Fibroblast of skin of left biceps (primary cell): ENCODE measurements at places on chromosomes 2 and 18.

DNA sequence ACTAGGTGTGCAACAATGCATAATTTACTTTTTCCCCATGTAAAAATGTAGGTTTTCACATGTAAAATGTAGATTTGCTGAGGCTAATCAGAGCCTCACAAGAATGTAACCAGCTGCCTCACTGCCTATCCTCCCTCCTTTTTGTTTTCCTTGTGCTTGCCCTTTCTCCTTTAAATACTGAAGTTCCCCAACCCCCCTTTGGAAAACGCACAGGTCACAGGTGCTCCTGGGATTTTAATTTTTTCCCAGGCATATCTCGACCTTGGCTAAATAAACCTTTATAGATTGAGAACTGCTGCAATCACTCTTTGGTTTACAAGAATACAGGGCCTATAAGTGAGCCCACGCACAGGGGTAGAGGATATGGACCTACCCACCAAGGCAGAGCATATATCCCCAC is 77.2 kb upstream of the TTN start:
- no peak for DNase-seq

DNA sequence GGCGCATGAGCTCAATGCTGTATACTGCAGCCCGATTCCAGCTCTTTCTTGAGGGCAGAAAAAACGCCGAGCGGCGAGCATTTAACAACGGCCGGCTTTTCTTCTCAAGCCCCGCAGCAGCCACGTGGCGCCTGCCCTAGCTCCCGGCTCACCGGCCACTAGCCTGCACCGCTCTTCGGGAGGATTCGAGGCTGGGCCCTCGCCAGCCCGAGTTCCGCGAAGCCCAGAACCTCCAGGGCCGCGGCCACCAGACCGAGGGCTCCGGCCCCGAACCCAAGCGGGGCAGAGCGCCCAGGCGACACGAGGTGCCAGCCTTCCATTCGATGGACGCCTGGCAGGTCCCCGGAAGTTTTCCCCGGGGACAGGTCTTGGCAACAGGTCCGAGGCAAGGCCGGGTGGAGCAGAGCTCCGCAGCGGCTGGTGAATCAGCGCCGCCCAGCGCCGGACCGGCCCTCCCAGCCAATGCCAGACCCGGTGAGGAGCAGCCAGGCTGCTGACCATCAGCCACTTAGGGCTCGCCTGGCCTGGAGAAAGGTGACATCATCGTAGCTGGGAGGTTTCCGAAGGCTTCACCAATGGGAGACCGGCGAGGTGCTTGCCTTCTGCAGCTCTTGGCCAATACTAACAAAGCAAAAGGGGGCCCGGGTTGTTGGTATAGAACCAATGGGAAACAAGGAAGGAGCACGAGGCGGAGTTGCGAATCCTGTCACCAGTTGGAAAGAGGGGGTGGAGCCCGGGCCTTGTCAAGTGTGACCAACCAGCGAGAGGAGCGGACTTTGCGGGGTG is 552 bp upstream of the MXD1 start:
- DNase-seq, result peak; percentile 100

DNA sequence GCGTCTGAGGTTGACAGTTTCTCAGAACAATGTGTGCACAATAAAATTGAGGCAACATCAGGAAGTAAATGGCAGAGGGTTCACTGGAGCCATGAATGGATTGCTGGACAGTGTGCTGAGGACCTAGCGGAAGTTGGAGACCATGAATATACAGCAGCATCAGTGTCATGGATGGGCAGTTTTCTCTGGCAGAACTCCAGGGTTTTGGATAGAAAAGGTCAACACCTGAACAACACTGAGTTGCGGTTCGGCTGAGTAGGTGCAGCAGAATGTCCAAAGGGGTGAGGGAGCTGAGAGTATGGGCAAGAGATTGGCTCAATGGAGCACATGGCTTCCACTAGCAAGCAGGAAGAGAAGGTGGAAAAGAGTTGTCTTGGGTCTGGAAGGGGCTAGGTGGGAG is 73.7 kb downstream of the DNER start:
- DNase-seq, result no peak

DNA sequence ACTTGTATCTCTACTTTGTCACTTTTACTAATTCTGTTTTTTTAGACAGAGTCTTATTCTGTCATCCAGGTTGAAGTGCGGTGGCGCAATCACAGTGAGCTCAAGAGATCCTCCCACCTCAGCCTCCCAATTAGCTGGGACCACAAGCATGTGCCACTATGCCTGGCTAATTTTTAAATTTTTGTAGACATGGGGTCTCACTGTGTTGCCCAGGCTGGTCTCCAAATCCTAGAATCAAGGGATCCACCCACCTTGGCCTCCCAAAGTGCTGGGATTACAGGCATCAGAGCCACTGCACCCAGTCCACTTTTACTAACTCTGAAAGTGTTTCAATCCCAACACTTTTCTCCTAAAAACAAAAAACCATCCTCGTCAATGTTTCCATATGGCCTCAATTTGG is 94.9 kb downstream of the MALT1 start:
- DNase-seq, result no peak

DNA sequence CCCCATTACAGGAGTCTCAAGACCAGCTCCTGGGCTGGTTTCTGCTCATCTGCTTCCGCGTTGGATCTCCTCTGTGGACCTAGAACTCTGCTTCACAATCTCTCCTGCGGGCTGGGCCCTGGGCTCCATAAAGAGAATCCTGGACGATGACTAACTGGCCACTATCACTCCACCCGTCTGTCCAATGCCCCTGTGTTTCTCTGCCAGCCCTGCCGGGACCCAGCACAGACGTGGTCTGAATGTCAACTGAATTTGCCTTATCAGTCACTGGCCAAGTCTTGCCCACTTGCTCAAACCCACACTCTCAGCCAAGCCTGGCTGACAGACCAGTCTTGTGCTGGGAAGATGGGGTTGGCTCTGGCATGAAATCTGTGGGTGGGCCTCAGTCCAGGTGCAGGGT is 17.4 kb downstream of the KIF3C start:
- DNase-seq, result no peak

GRCh38 chr2:63425606-63426005 is 162.7 kb downstream of the WDPCP start:
- no peak for DNase-seq

DNA sequence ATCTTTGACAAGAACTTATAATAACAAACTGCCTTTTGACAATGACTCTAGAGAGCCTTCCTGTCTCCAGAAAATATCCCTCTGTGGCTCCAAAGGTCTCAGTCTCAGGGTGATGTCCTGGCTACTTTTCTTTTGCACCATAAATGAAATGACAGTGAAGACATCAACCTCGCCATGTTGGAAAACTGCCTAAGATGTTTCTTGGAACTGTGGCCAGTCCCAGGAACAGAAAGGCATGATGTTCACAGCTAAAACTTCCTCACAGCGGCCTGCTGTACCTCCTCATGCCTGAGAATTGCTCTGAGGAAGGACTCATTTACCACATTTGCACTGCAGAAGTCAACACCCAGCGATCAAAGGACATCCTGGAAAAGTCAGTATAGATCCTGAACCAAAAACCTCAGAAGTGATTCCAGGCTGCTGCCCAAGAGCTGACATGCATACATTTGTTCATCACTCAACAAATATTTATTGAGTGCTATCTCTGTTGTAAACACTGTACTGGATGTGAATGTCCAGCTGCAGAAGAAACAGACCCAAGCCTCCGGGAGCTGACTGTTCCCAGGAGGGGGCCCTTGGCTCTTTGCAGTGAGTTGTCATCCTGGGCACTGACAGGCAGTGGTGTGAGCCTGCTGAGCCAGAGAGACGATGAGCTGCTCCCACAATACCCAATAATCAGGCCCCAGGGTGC is 64.3 kb upstream of the ACSL3 start:
- no peak for DNase-seq

DNA sequence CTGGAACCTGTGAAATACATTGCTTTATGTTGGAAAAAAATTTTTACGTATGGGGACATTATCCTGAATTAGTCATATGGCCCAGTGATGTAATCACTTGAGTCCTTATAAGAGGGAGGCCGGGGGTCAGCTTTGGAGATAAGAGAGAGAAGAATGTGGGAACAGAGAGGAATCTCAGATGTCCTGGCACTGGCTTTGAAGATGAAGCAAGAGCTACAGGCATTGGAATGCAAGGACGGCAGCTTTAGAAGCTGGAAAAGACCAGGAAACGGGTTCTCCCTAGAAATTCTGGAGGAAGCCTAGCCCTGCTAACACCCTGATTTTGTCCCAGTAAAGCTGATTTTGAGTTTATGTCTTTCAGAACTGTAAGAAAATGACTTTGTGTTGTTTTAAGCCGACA is 1129.9 kb upstream of the GYPC start:
- no peak for DNase-seq

DNA sequence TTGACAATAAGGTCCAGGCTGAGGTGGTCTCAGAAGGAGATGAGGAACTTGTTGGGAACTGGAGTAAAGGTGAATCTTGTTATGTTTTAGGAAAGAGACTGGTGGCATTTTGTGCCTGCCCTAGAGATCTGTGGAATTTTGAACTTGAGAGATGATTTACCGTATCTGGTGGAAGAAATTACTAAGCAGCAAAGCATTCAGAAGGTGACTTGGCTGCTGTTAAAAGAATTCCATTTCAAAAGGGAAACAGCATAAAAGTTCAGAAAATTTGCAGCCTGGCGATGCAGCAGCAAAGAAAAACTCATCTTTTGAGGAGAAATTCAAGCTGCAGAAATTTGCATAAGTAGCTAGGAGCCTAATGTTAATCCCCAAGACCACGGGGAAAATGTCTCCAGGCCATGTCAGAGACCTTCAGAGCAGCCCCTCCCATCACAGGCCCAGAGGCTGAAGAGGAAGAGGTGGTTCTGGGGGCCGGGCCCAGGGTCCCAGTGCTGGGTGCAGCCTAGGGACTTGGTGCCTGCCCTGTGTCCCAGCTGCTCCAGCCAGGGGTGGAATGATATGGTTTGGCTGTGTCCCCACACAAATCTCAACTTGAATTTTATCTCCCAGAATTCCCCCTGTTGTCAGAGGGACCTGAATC is 73.5 kb downstream of the FIGN start:
- DNase-seq, result no peak

GRCh38 chr18:55323051-55323994 is 264.7 kb downstream of the TCF4 start:
- DNase-seq, result no peak

GRCh38 chr2:179098080-179098689 is 48.2 kb upstream of the CCDC141 start:
- no peak for DNase-seq

GRCh38 chr2:196376984-196377877 is 205.9 kb upstream of the STK17B start:
- DNase-seq, result no peak

DNA sequence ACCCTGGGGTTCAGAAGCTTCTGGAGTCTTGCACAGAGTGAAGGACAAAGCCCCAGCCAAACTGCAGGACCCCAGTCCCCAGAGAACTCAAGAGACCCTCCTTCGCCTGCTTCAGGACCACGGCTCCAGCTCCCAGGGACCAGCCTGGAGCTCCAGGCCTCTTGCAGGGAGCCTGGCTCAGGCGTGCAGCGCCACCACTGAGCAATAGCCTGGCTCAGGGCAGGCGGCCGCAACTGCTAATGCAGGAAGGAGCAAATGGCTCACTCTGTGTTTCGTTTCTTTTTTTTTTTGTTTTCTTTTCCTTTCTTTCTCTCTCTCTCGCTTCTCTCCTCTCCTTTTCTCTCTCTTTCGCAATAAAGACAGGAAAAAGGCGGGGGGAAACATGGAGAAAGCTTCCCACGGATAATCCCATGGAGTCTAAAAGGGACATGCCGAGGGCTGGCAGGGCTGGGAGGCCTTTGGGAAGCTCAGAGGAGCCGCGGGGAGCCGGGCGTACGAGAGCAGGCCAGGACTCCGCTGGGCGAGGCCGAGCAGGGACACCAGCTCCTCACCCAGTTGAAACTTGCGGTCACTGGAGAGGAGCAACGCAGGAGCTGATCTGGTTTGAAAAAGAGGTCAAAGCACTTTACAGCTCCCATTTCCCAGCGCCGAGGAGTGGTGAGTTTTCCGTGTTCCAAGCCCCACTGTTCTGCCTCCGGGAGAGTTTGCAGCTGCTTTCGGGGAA is 244.8 kb downstream of the TWIST2 start:
- DNase-seq, result no peak

DNA sequence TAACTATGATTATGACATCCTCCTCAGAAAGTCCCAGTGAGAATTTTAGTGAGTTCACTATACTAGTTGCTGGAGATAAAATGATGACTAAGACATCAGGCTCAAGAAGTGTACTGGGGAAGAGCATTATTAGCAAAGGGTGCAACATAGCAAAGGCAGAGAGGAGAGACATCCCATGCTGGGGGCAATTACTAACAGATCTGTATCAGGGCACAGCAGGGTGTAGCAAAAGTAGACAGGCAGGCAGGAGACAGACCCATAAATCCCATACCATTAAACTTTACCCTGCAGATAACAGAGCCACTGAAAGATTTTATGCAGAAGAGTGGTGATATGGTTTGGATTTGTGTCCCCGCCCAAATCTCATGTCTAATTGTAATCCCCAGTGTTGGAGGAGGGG is 161.7 kb downstream of the SP3 start:
- DNase-seq, result no peak

DNA sequence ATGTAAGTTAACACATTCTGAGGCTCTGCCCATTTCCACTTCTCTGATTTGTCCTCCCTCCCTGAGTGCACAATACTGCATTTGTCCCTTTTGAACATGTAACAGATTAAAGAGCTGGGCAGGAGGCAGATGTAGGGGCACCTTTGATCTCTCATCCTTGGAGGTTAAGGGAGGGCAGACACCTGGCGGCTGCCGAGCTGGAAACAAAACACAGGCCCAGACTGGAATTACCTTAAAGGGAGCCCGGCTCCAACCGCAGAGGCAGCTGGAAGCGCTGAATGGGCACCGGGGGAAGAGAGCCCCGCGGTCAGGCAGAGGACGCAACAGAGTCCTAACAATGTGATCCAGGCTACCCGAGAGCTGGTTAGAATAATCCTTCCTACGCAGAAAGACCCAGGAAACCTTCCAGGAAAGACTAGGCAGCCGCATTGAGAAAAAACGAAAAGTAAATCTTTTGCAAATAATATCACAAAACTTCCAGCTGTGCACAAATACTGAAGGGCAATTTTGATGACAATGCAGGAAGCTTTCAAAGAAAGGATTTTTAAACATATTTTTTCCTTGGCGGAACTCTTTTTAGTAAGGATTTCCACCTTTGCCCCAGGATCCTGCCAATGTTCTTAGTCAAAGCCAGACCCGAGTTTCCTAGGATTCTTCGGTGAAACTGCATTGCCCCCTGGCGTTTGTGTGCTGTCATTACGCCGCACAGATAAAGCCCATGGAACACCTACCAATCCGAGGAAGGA is 216.0 kb downstream of the TGIF1 start:
- peak; percentile 58 for DNase-seq

DNA sequence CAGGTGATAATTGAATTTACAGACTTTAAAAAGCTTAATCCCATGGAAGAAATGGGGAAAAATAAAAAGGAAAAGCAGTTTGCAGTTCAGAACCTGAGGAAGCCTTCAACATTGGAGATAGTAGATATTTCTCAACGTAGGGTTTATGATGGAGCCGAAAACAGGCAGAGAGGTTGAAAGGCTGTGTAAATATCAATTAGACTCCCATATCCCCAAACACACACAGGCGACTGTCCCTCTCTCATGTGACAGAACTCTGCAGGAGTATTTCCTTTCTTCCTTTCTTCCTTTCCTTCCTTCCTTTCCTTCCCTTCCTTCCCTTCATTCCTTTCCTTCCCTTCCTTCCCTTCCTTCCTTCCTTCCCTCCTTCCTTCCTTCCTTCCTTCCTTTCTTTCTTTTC is 406.5 kb downstream of the LPIN1 start:
- DNase-seq, result no peak
